ENCODE measurements at places on chromosomes 3 and 15.
A peak's percentile ranks its signal among the peaks of the same experiment; 100 is the strongest.

DNA sequence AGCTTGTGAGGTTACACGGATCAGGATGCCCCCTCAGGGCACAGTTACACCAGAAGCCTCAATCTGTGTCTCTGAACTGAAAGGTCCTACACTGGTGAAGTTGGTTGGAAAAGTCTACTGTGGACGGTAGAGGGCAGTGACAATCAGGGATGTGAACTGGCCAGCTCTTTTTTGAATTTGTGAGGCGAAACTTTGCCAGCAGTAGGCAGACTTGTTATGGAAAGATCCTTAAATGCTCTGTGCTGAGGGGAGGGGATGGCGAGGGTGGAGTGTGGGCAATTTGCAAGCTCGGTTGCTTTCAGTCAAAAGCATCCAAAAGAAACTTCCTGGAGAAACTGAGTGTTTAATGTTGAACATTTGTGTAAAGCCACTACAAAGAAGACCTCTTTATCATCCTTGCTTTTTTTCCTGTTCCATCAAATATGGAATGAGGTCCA is 127.4 kb upstream of the ABHD17C start:
- DNase-seq = peak; percentile 69

GRCh38 chr3:42079701-42080452 is 11.3 kb upstream of the TRAK1 start:
- DNase-seq = peak; percentile 2

- no peak for DNase-seq
Measured at GRCh38 chr3:112958811-112959560, 15.9 kb downstream of the CD200R1 start.

DNA sequence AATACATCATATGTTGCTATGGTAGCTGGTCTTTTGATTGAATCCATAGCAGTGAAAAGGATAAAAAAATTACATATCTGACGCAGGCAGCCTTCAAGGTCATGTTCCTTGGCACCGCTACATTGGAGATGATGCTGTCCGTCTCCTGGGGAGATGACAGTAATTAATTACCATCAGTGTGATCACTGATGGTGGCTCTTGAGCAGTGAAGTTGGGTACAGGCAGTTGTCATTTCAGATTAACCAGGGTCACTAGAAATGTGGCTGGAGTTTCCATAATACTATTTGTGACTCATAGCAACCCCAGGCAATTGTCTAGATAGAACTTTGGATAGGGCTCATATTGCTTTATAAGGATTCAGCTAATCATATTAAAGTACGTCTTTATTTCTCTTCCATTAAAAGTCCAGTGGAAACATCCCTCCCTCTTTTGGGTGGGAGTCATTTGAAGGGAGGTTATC is 136.3 kb downstream of the THSD4 start:
- no peak for DNase-seq

- DNase-seq = no peak
Measured at GRCh38 chr3:194584866-194585265, 48.4 kb downstream of the TMEM44 start.

All from NCI-H69 (cell line).